ENCODE measurements at places on chromosomes 11 and 22.

DNA sequence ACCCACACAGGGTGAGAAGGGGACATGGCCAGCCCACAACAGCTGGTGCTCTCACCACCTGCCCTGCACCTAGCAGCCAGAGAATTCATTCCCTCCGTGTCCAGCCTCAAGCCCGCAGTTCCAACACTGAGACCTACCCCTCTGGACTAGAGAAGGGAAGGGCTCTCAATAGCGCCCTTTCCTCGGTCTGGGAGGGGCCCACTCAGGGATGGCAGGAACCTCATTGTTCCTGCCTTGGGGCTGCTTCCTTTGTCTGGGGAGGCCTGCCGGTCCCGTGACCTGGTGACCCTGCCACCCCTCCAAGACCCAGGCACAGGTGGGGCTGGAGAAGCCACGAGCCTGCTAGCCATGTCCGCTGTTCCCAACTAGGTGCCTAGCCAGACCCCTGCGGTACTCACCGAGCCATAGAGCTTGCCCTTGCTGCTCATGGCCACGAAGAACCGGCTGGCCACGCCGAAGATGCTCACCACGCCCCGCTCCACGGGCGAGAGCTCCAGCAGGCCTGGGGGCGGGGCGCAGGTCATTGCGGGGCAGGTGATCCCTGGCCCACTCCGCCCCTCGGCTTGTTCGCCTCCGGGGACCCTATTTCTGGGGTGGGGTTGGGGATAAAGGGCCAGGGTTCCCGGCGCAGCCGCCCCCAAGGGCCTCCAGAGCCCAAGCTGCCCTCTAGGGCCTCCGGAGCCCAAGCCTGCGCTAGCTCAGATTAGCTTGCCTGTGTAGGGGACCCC is 1.4 kb downstream of the FGF4 start:
- DNase-seq: no peak

- peak; percentile 51 for DNase-seq
These were observed 19.4 kb downstream of the GRAP2 start for GRCh38 chr22:39920134-39920743.

DNA sequence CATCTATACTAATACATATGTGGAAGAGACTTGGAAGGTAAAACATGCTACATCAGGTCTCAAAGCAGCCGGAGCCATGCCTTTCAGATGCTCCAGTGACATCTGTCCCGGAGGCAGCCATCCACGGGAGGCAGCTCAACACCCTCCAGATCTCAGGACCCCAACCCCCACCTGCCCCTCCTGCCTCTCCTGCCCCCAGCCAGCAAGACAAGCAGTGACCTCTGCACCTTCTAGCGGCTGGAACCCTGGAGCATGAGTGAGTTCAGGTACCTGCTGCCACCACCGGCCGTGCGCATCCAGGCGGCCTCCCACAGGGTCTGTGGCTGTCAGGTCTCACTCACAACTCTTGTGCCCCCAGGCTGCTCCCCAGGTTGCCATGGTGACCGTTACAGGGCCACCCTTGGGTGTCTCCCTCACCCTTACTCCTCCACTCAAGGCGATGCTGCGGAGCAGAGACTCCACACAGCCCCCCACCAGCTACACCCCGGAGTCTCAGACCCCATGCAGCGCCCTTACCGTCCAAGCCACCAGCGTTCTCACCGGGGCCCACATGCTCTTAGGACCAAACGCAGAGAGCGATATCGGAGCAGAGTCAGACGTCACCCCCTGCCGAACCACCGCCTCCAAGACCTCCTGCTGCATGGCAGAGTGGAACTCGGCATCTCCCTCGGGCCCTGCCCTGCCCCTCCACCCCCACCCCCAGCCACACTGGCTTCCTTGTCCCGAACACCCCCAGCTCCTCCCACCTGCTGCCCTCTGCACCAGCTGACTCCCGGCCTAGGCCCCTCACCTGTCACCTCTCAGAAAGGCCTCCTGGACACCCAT is 34.7 kb downstream of the CERK start:
- no peak for DNase-seq

DNA sequence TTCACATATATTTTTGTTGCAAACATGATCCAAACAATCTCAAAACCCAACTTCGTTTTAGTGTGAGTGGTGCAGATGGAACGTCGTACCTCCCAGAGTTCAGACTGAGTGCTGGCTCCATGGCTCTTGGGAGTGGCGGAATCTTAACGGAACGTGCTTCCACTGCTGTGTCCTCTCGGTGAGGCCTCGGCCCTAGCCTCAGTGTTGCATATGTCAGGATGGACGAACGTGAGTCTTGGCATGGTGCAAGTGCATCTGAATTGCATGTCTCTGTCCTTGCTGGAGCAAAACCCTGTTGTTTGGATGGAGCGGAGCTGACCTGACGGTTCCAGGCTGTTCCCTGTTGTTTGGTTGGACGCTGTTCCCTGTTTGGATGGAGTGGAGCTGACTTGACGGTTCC is 306.8 kb downstream of the TBC1D22A start:
- DNase-seq: no peak

GRCh38 chr11:107702723-107703122 is 9.1 kb downstream of the SLN start:
- DNase-seq: no peak

DNA sequence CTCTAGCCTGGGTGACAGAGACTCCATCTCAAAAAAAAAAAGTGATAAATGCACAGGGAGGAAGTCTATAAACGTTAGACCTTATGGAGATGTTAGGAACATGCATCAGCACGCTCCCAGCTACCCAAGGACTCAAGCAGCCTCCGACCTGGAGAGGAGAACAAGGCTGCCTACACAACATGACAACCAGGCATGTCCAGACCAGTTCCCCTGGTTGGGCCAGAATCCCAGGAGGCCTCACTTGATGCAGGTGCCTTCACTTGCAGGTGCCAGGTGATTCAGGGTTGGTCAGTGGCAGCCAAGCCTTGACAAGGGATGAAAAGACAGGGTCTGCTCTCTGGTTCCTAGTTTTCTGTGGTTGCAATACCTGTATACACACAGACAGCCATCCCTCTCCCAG is 5.9 kb downstream of the RANGAP1 start:
- no peak for DNase-seq

DNA sequence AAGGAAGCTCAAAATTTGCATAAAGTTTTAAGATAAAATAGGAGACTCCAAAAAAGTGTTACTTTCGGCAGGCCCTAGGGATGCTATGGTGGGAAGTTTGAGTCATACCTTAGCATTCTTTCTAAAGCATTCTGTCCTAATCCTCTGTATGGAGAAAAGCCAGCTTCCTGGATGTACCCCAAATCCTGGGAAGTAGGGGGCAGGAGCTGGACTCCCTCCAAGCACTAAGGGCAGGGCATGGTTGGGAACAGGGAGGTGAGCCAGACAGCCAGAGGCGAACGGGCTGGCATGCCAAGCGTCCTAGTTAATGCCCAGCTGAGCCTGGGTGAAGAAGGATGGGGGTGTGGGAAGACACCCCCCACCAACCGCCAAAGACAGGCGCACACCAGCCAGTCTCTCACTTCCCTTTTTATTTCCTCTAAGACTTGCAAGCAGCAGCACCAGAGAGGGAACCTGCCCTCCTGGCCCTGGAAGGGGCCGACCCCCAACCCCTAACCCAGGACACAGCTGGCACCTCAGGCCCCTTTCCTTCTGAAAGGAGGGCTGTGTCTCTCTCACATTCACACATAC is 23.9 kb downstream of the RTN4RL2 start:
- DNase-seq: no peak

DNA sequence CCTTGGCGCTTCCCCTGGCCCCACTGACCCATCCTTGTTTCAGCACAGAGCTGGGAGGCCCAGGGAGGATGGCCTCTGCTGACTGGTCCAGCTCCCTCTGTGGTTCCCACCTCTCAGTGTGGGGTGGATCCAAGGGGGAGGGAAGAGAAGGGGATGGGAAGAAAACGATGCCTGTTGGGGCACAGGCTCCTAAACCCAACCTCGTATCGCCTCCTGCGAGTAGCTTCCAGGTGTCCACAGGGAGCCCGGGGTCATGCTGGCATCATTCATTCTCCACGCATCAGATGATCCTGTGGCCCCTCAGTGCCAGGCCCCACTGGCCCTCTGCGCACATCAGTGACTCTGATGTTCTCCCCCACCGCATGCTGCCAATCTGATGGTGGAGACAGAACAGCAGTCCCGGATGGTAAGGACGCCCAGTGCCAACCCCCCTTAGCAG is 5.1 kb downstream of the MYEOV start:
- DNase-seq: no peak

DNA sequence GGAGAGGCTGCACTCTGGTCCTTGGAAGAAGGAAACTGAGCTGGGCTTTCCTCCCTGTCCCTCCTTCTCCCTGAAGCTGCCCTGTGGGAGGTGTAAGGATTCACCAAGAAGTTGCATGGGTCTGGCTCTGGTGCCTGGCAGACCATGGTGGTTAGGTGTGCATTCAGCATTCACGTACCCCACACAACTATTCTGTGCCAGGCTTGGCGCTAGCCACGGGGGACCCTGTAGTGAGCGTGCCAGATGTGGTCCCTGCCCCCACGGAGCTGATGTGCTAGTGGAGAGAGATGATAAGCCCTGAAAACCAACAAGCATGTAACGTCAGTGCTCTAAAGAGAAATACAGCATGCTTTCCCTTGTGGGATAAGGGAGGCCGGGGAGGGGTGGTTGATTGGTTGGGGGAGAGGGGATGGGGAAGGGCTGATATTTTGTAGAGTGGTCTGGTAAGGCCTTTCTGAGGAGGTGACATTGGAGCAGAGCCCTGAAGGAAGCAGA is 48.9 kb downstream of the CD82 start:
- DNase-seq: no peak

- DNase-seq: no peak
These were observed 50.8 kb upstream of the PRDM11 start for GRCh38 chr11:45095691-45096010.

GRCh38 chr11:64056213-64056785 is 20.6 kb downstream of the FLRT1 start:
- no peak for DNase-seq

DNA sequence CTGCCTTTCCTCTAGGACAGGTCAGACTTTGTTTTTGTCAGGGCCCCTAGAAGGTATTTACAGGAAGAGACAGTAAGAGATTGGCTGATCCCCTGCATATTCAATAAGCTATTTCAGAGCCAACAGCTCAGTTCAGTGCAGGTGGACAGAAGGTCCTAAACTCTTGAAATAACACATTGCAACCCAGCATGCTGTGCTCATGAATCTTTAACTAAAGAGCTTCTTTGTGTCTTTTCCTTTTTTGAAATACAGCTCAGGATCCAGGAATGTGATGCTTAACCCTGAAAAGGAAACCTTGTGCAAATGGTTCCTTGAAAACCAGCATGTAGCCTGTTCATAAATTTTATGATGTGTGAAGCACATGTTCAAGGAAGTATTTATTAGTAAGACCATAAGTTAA is 43.9 kb downstream of the BBOX1 start:
- DNase-seq: no peak

- no peak for DNase-seq
These were observed 374.8 kb downstream of the MIAT start for GRCh38 chr22:27032091-27032761.

- no peak for DNase-seq
These were observed 94.2 kb downstream of the PDE2A start for GRCh38 chr11:72579816-72580641.

GRCh38 chr11:134815404-134815803 is 403.4 kb upstream of the B3GAT1 start:
- DNase-seq: no peak

- DNase-seq: no peak
These were observed 281.9 kb upstream of the ISX start for GRCh38 chr22:34784056-34784455.

GRCh38 chr11:133947321-133947756 is 9.4 kb downstream of the IGSF9B start:
- DNase-seq: peak; percentile 64

- DNase-seq: no peak
These were observed 7.2 kb downstream of the ARHGEF12 start for GRCh38 chr11:120343429-120343828.

DNA sequence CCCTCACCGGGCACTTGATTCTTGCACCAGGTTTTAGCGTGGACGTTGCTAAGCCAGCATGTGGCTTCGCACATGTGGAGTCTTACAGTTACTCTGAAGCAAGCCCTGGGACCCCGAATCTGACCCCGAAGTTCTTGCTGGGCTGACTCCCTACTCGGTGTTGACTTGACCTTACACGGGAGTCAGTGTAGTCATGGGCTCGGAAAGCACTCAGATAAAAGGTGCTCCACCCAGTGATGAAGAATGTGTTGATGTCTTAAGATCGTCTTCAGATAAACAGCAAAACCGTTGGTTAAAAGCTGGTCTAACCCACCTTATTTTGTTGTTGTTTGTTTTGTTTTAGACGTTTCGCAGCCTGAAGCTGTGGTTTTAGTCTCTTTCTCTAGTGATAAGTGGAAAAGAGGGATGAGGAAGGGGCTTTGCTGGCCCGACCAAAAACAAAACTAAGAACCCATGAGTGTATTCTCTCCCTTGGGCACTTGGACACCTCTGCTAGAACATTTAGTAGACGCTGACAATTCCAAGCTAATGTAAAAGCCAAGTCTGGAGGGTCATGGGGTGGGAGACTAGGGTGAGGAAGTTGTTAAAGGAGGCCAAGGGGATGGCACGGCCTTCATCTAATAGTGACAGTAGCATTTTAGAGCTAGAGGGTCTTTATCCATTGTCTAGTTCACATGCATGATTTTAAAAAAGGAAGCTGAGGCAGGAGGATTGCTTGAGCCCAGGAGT is 69.9 kb downstream of the BCR start:
- no peak for DNase-seq

DNA sequence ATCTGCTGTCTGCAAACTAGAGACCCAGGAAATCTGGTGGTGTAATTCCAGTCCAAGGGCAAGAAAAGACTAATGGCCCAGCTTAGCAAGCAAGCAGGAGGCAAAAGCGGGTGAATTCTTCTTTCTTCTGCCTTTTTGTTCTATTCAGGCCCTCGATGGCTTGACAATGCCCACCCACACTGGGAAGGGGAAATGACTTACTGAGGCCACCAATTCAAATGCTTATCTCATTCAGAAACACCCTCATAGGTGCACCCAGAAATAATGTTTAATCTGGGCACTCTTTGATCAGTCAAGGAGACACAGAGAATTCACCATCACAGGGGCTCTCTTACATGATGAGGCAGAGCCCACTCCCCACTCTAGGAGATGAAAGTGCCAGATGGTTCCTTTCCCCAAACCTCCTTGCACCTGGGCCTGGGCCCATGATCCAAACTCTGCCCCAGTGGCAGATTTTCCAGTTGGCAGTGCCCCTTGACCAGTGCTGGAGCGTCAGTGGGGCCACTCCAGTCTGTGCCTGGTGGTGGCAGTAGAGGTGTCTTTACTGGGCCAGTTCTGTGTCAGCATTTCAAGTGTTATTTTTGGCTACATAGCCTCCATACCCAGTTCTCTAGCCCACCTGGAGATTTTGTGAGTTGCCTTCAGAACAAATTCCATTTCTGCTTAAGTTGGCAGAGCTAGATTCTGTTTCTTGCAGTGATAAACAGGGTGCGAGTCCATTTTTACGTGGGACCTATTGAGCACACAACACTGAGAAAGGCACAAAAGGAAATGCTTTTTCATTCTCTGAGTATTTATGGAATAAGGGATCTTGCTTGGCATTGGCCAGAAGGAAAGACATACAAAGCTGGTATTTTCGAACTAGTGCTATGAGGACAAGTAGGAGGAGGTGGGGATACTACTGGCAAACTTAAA is 7.5 kb downstream of the ELMOD1 start:
- no peak for DNase-seq

DNA sequence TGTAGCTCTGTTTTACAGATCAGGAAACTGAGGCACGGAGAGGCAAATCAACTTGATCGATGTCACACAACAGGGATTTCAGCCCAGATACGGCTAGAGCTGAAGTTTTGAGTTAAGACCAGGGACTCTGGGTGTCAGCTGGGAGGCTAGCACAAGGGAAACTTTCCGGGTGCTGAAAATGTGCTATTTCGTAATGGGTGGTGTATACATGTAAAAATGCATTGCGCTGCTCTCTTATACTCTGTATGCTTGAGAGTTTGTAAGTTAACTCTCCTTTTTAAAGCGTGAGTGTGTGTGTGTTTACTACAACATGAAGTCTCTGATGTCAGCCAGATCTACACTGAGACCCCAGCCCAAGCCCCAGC is 227.6 kb downstream of the MN1 start:
- no peak for DNase-seq
